Substantia nigra (tissue), 51 donors: ENCODE measurements at places on chromosomes 5 and 9.
A peak's percentile ranks its signal among the peaks of the same experiment; 100 is the strongest.

- no peak for DNase-seq
Observed at GRCh38 chr9:125493881-125494652, 212.9 kb downstream of the MAPKAP1 start.

DNA sequence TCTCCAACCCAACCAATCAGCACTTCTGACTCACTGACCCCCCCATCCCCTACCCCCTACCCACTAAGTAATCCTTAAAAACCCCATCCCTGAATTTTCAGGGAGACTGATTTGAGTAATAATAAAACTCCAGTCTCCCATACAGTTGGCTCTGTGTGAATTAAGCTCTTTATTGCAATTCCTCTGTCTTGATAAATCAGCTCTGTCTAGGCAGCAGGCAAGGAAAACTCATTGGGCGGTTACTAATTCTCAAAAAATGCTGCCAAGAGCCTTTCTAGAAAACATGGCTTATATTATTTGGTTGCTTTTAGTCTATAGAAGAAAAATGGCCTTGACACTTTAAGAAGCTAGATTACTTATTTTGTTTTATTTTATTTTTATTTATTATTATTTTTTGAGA lies 131.7 kb downstream of the SUSD1 start:
- no peak for DNase-seq

- DNase-seq: peak; percentile 57
Observed at GRCh38 chr9:114611516-114612271, 603 bp downstream of the TMEM268 start.

- no peak for DNase-seq
Observed at GRCh38 chr5:122501089-122501435, 189.0 kb downstream of the SNCAIP start.

DNA sequence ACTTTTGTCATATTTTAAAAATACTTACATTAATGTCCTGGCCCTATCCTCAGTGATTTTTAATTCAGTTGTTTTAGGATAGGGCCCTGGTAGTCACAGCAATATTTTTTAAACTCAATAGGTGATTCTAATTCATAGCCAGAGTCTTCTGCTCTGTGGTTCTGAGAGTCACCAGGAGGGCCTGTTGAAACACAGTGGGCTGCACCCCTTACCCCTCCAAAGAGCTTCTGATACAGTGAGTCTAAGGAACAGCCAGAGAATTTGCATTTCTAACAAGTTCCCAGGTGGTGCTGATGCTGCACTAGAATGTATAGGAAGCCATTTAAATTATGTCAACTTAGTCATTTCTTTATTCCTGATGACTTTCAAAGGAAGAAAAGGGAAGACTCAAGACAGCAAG lies 458.3 kb upstream of the ARRDC3 start:
- no peak for DNase-seq

GRCh38 chr9:21095561-21095960 lies 17.8 kb upstream of the IFNB1 start:
- no peak for DNase-seq

DNA sequence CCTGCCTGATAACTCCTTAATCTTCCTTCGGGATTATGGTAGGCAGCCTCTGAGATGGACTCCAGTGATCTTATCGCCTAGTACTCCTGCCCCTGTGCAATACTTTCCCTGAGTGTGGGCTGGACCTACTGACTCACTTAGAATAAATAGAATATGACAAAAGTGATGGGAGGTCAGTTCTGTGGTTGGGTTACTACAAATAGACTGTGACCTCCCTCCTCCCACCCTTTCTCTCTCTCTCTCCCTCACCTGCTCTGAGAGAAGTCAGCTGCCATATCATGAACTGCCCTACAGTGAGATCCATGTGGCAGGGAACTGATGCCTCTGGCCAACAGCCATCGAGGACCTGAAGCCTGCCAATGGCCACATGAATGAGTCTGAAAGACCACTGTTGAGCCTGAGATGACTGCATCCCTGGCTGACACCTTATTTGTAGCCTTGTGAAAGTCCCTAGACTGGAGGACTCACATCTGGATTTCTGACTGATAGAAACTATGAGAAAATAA lies 31.7 kb downstream of the NRG2 start:
- no peak for DNase-seq

DNA sequence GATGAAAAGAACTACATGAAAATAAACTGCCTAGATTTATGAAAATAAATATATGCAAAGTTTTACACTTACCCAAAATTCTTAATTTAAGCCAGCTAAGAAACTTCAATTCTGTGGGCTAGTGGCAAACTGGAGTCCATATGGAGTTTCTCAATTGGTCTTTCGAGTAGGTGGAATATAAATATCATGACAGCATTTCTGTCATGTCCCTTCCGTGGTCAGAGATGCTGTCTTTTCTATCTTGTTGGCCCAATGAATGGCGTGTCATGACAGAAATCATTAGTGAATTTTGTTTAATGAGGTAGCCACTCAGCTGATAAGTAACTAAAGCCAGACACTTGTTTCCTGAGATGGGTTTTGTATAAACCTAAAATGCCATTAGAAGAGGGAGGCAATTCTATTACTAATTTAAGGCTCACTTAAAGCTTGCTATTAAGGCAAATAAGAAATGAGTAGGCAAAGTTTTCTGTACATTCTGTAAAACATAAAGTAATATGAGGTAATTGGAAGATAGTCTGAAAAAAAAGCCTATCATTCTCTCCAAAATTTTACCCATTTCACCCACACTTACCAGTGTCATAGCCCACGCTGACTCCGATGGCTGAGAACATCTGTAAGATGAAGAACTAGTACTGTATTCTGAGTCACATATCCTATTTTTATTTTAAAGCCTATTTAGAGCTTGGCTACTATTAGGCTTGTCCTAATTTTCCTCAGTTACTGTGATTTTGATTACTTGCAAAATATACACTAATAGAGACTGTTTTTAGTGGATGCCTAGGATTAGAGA lies 419.3 kb upstream of the MEF2C start:
- no peak for DNase-seq
